COLO829 (cell line): ENCODE measurements at places on chromosomes 3 and 15.

DNA sequence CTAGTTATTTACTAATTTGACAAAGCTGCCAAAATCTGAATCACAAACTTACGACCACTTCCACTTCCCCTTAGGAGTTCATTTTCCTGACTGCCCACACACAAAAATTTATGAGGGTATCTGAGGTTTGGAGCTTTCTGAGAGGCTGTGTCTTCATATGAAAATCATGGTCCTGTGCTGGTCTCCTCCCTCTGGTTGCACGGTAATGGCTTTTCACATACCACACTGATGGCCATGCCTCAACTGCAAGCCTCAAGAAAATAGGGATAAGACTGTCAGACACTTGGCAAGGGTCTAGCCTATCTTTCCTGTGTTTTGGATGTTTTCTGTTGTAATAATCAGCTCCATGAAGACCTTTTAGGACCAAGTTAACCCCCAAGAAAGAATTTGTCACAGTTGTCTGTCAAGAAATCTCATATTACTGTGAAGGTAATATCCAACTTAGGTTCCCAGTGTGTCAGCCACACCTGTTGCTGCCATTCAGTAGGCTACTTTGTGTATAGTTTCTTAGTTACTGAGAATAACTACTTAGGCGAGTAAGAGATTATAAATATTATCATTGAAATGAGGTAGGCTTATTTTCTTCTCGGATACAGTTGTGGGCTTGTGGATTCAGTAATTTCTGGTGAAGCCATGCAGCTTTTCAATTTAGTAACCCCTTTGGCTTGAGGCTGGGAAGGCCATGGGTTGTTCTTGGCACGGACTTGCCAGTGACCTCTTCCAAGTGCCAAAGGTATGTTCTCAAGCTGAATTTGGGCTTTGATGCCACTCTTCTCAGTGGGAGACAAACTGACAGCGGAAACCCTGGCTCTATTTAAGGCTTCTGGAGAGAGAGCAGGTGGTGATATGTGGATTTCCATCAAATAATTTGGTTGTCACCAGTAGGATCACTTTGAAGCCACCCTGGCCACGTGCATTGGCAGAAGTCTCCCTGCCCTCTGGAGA lies 101.1 kb downstream of the RYR3 start:
- no peak for DNase-seq

DNA sequence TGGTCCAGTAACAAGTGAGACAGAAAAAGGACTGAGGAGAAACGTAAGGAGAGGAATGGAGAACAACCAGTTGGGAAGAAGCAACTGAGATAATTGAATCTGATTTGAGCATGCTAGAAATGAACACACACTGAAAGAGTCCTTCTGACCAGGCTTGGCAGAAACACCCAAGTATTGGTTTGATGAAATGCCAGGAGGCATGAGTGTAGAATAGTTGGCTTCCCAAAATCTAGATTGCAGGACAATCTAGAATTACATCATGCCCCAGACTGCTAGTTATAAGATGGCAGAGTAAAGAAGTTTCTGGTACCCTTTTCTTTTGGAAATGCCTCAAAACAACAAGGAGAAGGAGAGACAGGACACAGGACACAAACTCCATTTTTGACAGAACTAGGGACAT lies 189.7 kb upstream of the STT3B start:
- DNase-seq = no peak

DNA sequence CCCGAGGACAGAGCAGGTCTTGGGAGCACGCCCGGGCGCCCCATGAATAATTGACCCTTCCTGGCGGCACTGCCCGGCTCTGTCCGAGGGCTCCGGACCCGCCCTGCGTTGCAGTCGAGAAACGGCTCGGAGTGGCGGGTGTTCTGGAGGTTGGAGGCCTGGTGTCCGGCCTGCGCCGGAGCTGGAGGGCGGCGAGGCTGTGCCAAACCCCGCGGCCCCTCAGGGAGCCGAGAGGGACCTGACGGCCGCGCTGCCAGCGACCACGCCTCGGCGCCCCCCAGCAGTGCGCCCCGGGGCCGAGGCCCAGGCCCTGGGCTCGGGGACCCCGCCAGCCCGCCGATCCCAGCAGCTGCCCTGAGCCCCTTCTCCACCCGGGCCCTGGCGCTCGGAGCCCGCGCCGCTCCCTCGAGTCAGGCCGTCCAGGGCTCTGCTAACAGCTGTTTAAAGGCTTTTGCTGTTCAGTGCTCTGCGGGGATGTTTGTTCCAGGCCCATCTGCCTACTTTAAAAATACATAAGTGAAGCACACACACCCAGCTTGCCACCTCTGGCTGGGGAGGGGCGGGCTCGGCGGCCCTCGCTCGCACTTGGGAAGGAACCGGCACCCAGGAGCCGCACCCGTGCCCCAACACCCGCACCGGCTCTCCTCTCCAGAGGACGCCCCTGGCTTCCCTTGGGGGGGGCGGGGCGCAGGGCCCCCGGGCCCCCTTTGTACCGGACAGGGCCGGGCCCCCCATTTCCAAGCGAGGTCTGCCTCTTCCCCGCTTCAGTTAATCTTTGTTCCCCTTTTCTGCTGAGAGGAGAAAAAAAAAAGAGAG lies 730 bp upstream of the ZNF710 start:
- no peak for DNase-seq

DNA sequence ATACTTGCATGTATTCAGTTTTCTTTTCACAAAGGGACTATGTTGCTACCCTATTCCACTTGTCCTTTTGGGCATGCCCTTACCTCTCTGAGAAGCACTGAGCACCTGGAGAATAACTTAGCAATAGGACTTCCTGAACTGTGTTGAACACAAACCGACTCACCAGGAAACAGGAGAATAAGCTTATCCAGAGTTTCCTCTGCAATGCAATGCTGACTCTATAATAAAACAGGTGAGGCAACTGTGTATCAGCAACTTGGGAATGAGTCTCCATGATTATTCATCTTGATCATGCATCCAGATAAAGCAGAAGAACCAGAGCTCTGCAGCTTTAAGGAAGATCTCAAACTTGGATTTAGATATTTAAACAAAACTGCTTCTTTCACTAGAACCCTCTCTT lies 806.5 kb downstream of the IGSF11 start:
- no peak for DNase-seq

GRCh38 chr3:191131305-191131704 lies 67.7 kb upstream of the OSTN start:
- no peak for DNase-seq

- DNase-seq = no peak
Observed at GRCh38 chr3:169071003-169071402, 592.5 kb downstream of the MECOM start.

GRCh38 chr3:142500211-142500610 lies 52.4 kb upstream of the XRN1 start:
- DNase-seq = no peak

GRCh38 chr3:24503616-24504113 lies 9.0 kb upstream of the THRB start:
- DNase-seq = no peak

GRCh38 chr3:179000659-179001058 lies 71.0 kb downstream of the ZMAT3 start:
- no peak for DNase-seq

- DNase-seq = no peak
Observed at GRCh38 chr3:107411056-107411455, 33.8 kb downstream of the CCDC54 start.

- DNase-seq = no peak
Observed at GRCh38 chr3:160540551-160540950, 24.8 kb downstream of the KPNA4 start.

- no peak for DNase-seq
Observed at GRCh38 chr3:58666683-58667082, at the start of gene FAM3D. Gene FAM3D (minus strand): TSS chr3:58666774. CDS start chr3:58655563, 11,211 bp downstream.

DNA sequence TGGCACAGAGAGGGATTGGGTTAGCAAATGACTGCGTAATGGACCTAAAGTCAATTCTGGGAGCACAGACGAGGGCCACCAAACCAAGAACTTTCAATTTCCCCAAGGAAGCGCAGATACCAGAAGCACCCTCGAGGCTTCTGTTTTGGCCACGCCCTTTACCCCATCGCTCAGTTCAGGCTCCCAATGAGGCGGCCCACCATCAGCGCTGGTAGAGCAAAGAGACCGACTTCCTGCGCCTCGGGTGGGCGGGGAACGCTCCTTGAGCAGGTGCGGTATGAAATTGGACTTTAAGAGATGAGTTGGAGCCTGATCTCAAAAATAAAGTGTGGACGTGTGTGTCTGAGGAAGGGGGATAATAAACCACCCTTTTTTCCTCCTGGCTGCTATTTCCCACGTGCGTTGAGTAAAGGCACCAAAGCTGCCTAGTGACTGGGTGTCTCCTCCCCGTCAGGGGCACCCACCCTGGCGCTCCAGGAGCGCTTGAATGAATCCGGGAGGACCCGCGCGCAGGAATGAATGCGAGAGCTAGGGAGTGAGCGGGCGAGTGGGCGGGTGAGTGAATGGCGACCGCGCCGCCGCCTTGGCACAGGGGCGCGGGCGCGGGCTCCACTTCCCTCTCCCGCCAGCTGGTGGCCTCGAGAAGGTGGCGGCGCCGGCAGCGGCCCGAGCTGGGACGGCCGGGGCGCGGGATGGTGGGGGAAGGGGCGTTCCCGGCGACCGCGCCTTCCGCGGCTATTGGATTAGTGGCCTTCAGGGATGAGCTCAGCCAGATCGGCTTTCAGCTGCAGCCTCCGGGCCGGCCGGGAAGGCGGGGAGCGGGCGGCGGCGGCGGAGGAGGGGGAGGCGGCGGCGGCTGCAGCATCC lies at the start of gene SPSB4:
TSS of gene SPSB4 (plus strand) at position 772 of the 867 bp plus-strand sequence. CDS start 14,758 bp downstream, outside the sequence.
- DNase-seq = no peak

DNA sequence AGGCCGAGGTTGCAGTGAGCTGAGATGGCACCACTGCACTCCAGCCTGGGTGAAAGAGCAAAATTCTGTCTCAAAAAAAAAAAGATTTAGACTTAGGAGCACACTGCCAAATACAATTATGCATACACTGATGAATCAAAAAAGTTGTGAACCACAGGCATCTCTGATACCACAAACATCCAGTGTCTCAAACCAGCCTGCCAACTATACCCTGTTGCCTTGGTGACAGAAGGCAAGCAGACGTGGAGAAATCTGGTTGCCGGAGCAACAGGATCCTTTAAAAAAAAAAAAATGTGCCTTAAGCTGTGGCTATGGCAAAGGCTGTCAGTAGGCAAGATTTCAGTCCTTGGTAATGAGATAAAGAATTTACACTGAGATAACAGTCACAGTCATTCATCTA lies 202.3 kb downstream of the NEK10 start:
- DNase-seq = peak; percentile 29

DNA sequence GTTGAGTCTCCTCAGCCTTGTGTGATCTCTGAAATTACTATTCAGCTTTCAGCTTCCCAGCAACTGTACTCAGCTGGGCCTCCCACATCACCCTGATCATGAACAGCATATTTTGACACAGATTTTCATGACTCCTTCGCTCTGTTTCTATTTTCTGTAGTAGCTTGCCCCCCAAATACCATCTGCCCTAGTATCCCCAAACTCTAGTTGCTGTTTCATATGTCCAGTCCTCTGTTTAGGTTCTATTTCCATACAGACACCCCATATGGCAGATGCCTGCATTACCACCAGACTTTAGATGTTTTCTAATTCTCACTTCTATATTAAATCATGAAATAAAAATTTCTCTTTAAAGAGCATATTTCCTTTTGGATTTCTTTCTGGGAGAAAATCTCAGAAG lies 217.2 kb upstream of the ARPP21 start:
- no peak for DNase-seq

- no peak for DNase-seq
Observed at GRCh38 chr15:89384176-89384604, 49.6 kb upstream of the POLG start.

- DNase-seq = no peak
Observed at GRCh38 chr3:107904536-107905066, 186.2 kb downstream of the CD47 start.

GRCh38 chr3:150384296-150385212 lies 23.5 kb upstream of the TSC22D2 start:
- DNase-seq = peak; percentile 87

- DNase-seq = no peak
Observed at GRCh38 chr15:59438625-59439290, 772 bp downstream of the FAM81A start.

DNA sequence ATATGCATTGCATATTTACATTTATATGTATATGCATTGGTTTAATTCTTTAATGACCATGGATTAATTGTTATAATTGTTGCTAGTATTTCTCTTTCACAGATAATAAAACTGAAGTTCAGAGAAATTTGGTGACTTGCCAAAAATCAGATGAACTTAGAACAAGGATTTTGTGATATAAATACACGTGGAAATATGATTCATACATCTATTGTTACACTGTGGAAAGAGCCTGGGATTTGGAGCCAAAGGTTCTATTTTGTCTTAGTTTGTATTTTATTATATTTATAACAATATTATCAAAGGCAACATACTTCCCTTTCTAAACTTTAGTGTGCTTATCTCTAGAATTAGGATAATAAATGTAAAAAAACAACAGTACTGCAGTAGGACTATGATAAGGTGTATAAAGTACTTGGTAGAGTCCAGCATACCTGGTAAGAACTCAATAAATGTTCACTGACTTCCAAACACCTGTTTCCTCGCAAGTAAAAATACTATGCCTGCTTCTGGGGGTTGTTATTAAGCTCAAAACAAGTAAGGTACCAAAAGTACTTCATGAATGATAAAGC lies 342.9 kb downstream of the THSD4 start:
- DNase-seq = no peak

- no peak for DNase-seq
Observed at GRCh38 chr3:39294446-39295183, 14.8 kb upstream of the CX3CR1 start.

DNA sequence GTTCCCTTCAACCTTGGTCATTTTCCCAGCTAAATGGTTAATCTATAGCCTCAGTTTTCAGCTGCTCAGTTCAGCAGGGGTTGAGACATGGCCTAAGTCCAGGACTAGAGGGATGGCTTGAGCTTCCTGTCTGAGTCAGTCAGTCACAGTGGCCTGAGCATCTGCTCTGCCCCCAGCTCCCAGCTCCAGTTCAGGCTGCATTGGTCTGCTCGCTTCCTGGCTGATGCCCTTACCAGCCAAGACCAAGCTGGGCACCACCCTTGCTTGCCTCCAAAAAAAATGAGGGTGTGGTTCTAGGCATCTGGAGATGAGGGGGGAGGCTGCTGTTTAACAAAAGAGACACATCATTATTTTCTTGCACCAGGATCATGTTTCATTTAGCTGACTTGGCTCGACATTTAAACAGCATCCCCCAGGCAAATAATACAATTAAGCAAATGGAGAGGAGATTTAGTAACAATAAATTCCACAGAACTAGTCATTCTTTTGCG lies 70.7 kb downstream of the WNT5A start:
- DNase-seq = no peak

- DNase-seq = no peak
Observed at GRCh38 chr3:101816215-101817149, 32.8 kb upstream of the NFKBIZ start.

DNA sequence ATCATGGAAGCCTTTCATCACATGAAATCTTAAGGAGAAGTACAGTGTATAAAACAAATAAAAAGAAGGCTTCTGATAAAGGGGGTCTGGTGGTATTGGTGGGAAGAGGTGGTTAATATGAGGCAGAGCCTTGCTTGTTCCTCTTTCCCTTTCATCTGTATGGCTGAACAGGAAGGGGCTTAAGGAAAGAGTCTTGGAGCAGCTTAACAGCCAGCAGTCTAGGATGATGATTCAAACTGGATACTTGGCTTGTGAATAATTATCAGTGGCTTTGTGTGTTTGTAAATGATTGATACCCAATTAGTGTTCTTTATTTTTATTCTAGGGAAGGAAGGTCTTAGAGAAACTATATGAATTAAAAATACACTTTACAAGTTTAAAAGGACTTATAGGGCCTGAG lies 29.1 kb upstream of the TCAIM start:
- no peak for DNase-seq

- DNase-seq = no peak
Observed at GRCh38 chr15:88913850-88914169, 631 bp upstream of the MFGE8 start.
